D341Med (cell line): ENCODE measurements at places on chromosomes 6 and 20.
A peak's percentile ranks its signal among the peaks of the same experiment; 100 is the strongest.

GRCh38 chr6:11994875-11995461 is 17.1 kb upstream of the HIVEP1 start:
- DNase-seq = no peak

DNA sequence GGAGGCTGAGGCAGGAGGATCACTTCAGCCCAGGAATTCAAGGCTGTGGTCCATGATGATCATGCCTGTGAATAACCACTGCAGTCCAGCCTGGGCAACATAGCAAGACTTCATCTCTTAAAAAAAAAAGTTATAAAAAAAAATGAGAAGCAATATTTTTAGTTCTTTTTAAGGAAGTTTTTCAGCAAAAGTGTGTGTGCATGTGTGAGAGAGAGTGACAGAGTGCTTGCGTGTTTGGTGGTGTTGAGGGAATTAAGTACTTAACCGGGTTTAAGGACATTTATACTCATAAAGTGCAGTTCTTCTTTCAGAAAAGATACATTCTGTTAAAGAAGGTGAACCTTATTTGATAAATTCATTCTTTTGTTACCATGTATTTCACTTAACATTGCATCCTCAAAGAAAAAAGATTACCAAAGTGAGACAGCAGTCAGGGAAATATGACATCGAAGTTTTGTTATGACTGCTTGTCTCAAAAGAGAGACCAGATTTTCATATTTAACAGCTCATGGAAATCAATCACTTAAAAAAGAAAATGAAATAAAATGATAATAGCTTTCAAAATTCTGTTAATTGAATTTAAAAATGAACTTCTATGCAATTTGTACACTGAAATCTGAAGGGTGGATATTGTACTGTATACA is 254.7 kb downstream of the ARHGAP18 start:
- DNase-seq = no peak

DNA sequence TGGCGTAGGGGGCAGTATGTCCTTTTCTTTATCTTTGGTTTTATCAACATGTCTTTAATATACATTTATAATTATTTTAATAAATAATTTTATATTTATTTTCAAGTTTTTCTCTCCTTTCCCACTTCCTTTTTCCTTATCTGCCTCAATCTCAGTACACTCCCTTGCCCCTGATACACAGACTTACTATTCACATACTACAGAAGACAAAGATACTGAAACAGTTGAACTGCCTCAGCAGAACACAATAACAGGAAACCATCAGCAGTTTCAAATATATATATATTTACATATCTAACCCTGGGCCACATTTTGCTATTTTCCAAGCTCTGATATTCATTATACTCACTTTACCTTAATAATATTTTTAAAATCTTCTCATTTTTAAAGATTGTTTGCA is 19.8 kb downstream of the IBTK start:
- DNase-seq = no peak

- no peak for DNase-seq
Measured at GRCh38 chr6:102075539-102075938, 682.0 kb downstream of the GRIK2 start.

DNA sequence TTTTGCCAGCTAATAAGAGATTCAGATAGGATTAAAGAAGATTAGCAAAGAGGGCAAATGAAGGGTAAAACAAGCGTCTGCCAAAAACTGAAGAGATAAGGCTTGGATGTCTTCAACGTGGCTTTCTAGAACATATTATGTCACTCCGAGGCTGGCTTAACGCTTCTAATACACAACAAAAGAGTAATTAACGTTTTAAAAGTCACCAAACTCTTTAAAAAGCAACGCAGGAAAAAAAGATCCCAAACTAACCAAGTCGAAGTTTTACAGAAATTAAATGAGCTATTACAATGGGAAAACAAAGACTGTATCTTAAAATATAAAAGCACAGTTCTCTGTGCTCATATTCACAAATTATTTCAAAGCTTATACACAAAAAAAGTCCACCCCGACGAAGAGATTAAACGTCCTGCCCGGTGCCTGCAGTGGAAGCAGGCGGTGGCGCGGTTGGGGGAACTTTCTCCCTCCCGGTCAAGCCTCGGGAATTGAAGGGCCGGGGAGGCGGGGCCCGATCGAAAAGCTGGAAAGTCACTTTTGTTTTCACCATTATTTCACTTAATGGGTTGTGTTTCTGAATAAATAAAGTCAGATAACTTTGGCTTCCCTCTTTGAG is 1.2 kb downstream of the MAK start:
- peak; percentile 65 for DNase-seq

DNA sequence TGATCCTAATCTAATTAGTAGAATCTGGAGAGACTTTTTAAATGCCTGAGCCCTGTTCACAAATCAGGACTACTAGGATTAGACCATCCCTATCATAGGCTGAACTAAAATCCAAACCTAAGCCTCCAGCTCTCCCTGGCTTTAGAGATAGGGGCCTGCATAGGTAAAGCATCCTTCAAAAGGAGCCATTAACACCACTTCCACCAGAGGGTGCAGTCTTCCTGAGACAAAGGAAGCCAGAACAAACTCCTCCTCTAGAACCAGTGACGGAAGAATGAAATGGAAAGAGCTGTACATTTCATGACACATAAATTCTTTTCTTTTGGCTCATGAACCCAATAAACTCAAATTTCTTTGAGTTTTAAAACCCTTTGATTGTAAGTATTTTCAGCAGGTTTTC is 291.2 kb upstream of the ADGRB3 start:
- DNase-seq = peak; percentile 62

DNA sequence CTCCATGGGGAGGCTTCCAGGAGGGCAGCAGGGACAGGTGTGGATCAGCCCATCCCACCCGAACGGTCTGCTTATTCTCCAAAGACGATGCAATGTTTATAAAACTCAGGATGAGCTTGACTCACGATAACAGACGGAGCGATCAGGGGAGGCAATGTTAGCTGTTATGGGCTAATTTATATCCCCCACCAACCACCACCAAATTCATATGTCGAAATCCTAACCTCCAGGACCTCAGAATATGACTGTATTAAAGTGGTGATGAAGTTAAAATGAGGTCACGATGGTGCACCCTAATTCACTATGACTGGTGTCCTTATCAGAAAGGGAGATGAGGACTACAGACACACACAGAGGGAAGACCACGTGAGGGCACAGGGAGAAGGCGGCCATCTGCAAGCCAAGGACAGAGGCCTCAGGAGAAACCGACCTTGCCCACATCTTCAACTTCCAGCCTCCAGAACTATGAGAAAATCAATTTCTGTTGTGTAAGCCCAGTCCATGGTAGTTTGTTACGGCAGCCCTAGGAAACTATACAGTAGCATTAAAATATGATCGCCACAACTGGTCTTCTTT is 7.0 kb downstream of the ADTRP start:
- no peak for DNase-seq

DNA sequence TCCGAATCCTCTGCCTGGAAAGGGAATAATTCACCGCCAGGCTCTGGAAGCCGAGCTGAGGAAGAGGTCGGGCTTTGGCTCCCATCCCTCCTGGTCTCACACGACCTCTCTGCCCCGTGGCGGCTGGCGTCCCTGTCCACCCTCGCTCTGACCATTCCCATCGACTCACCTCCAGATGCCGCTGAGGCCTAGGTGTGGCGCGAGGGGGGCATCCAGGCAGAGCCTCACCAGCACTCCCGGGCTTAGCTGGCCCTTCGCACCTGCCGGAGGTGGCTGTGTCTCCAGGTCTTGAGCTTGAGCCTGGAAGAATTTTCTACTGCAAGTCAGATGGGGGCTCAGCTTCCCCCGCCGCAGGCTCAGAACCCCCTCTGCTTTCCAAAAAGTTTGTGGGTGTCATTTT is 28.5 kb upstream of the SMOC2 start:
- no peak for DNase-seq
